Ammon's horn (tissue), 1 donor: ENCODE measurements at places on chromosomes 5 and 9.
A peak's percentile ranks its signal among the peaks of the same experiment; 100 is the strongest.

GRCh38 chr5:139653616-139654015, 5.5 kb downstream of the CXXC5 start:
- no peak for DNase-seq

DNA sequence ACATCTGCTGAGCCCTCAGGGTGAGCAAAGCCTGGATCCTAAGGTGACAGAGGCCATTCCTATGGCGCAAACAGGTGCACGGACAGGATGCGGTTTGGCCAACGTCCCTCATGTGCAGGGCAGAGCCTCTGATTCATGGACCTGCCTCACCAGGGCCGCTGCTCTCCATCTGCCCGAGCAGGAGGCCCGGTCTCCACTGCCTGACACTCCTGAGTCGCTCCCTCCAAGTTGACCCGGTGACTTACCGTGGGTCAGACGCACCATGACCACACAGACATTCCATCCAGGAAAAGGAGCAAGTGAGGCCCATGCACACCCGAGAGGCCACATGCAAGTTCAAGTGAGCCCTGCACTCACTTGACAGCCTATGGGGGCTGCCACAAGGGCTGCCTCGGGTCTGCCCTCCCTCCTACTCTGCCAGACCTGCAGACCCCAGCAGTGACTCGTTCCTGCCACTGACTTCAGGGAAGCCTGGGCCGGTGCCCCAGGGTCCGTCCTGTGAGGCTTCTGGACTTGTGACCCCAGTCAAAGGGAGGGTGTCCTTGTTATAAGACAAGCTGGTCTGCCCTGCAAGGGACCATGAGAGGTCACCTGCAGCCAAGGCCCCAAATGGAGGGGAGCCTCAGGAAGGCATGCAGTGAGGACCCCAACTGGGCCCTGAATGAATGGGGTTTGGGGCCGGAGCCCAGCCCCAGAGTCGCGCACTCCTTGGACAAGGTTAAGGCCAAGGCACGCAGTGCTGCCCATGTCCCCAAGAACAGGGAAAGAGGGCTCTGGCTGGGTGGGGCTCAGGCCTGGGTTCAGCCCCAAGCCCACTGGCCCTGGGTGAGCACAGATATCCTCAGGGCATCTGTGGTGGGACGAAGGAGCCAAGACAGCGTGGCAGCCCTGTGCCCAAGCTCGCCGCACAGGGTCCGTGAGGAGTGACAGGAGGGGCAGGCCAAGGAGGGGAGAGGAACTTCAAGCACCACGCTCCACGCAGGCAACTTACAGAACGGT, 10.1 kb downstream of the BRD3OS start:
- no peak for DNase-seq

DNA sequence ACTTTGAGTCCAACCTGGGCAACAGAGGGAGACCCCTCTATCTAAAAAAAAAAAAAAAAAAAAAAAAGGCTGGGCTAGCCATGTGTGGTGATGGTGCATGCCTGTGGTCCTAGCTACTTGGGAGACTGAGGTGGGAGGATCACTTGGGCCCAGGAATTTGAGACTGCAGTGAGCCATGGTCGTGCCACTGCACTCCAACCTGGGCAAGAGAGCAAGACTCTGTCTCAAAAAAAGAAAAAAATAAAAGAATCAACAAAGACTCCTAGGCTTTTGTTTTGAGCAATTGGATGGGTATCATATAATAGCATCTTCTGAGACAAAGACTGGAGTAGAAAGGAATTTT, 481.7 kb upstream of the PAPPA start:
- DNase-seq = no peak

DNA sequence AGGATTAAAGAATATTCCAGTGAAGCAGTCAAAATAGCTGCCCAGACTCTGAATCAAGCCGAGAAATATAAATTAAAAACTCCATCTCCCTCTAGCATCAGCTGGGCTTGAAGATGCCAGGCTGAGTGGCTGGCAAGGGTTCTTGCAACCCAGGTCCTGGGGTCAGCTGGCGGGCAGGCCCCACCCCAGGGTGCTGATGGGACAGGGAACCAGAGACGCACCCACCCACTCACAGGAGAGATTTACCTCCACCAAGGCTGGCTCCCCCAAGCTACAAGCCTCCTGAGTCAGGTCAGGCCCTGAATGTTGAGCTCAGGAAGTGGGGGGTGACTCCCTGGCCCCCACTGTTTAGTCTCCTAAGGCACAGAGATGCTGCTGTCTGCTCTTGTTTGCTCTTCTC, 83.9 kb upstream of the HSPA9 start:
- no peak for DNase-seq

GRCh38 chr9:14080959-14081542, 232.9 kb downstream of the NFIB start:
- no peak for DNase-seq

- peak; percentile 96 for DNase-seq
These were observed at the start of gene RFX3 for GRCh38 chr9:3525836-3526164. Gene RFX3, minus strand, starts transcription at chr9:3526001. Its CDS starts 130,413 bp downstream, at chr9:3395588.

DNA sequence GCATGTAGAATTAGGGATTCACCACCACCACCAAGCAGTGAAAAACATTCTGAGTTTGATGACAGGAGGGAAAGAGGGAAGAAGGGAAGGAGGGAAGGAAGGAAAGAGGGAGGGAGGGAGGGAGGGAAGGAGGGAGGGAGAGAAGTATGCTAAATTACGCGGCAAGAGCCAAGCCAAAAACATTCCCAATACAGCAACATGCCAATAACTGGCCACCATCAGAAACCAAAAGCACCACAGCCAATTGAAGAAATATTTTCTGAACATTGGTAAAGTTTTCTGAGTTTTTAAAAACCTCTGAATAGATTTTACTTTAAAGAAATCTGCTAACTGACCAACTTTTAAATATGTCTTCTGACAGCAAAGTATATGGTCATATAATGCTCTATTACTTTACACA, 36.0 kb downstream of the FNIP1 start:
- DNase-seq = no peak

- no peak for DNase-seq
These were observed 597.9 kb downstream of the PTPRD start for GRCh38 chr9:10014889-10015288.

- no peak for DNase-seq
These were observed 81.0 kb upstream of the EQTN start for GRCh38 chr9:27377811-27378456.

- no peak for DNase-seq
These were observed 4.9 kb downstream of the TAS2R1 start for GRCh38 chr5:9625286-9625685.

GRCh38 chr5:37751227-37751626, 88.6 kb downstream of the GDNF start:
- no peak for DNase-seq

- DNase-seq = peak; percentile 53
These were observed 334.4 kb downstream of the CWC27 start for GRCh38 chr5:65102976-65103711.

DNA sequence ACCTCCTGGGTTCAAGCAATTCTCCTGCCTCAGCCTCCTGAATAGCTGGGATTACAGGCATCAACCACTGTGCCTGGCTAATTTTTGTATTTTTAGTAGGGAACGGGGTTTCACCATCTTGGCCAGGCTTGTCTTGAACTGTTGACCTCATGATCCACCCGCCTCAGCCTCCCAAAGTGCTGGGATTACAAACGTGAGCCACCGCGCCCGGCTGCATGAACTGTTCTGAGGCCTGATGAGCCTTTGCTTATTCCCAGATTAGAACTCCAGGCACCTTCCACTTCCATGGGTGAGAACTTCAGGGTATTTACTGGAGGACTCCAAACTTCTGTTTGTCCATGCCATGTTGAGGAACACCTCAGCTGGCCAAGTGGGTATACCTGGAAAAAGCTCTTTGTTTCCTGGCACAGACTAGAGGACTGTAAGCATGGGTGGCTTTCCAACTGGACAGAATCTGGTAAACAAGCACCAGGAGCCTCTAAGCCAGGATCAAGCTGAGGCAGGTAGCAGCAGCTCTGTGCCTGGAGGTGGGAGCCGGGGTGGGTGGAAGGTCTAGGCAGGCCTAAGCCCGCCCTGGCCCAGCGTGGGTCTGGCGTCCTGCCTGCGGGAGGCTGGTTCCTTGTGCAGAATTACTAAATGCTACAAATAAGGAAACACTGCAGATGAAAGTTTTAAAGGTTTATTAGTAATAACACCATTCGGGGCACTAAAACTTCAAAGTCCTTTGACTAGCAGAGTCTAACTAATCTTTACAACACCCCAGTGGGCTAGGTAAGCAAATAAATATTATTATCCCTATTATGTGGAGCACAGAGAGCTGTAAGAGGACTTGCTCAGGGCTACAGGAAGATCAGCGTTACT, 78.4 kb downstream of the SEMA5A start:
- no peak for DNase-seq

- no peak for DNase-seq
These were observed 483.2 kb upstream of the C9orf72 start for GRCh38 chr9:28056466-28056865.

GRCh38 chr9:130444565-130445221, at the start of gene ASS1:
Gene ASS1, plus strand, starts transcription at chr9:130444961. Its CDS starts 7,268 bp downstream, at chr9:130452229.
- no peak for DNase-seq

GRCh38 chr9:15531380-15531779, 20.6 kb upstream of the PSIP1 start:
- DNase-seq = no peak

DNA sequence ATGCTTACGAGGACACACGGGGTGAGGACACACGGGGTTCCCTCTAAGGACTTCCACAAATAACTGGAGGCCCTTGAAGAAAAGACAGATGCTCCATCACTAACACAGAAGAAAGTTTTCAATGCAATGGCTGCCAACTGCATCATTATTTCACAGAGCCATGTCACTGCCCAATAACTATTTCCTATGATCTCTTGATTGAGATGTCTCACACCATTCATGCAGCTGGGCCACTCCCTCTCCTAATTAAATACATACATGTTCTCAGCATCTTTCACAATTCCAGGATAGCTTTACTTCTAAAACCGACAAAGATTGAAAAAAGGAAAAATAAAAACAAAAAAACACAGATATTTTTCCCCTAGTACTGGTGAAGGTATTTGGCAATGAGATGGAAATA, 650.8 kb downstream of the SEMA5A start:
- DNase-seq = no peak

DNA sequence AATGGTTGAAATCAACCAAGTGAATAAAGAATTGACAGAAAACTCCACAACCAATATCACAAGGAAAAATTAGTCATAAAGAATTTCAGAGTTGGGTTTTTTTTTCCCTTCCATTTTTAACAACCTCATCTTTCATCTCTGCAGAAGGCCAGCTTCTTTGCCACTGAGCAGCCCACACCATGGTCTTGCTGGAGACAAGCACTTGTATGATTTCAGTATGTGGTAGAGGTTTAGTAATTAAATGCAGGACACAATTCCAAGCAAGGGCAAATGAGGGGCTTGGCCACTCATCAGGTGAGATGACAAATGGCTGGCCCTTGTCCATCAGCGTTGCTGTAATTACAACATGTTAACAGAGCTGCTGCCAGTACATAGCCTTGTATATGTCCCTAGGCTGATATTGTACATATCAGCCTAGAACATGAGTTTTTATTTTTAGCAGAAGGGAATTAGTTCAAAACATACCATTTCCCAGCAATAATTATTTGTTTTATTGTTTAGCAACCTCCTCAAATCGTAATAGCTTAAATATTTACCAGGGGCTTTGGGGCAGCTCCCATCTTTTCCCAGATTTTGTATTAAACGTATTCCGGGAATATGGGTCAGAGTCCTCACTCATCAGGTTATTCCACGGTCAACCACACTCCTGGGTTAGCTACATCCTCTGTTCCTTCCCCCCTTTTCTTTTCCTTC, 5.0 kb upstream of the C9 start:
- no peak for DNase-seq

GRCh38 chr5:14581891-14582796, 552 bp downstream of the OTULINL start:
- DNase-seq = no peak

- no peak for DNase-seq
These were observed 133.8 kb downstream of the SPOCK1 start for GRCh38 chr5:137365126-137365865.

GRCh38 chr5:32776200-32776599, 65.1 kb downstream of the NPR3 start:
- no peak for DNase-seq

- DNase-seq = no peak
These were observed 163.3 kb upstream of the HMHB1 start for GRCh38 chr5:143648696-143649095.

- DNase-seq = no peak
These were observed 16.0 kb upstream of the ZBTB43 start for GRCh38 chr9:126788634-126789349.

DNA sequence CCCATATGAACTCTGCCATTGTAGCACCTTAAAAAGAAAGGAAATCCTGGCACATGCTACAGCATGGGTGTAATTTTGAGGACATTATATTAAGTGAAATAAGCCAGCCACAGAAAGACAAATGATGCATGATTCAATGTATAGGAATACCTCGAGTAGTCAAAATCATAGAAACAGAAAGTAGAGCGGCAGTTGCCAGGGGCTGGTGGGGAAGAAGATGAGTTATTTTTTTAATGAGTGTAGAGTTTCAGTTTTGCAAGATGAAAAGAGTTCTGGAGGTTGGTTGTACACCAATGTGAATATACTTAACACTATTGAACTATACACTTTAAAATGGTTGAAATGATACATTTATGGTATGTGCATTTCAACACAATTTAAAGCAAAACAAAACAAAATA, 133.0 kb downstream of the ZDHHC21 start:
- no peak for DNase-seq

DNA sequence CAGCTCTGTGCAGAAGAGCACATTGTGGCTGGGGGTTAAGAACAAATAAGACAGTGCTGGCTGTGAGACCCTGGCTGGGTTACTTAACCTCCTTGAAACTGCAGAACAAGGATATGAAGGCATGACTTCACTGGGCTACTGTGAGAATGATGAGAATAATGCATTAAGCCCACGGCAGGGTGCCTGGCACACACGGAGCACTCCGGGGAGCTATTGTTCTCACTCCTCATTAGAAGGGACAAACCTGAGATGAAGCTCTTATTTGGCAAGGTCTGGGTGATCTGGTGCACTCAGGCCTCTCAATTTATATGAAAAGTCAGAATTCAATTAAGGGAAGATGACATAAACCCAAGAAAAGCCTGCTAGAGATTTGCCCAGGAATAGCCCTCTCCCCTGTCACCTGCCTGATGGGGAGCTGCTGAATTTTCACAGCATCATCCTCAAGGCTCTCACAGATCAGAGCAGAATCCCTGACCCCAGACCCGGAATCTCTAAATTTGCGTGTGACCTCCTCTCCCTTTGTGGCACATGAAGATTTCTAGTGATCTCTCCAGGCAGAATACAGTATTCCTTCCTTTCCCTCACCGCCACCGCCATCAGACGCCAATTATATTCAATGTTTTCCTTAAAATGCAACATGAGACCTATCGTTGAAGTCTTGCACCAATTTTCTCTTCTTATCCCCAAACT, 102.1 kb downstream of the COL23A1 start:
- no peak for DNase-seq

DNA sequence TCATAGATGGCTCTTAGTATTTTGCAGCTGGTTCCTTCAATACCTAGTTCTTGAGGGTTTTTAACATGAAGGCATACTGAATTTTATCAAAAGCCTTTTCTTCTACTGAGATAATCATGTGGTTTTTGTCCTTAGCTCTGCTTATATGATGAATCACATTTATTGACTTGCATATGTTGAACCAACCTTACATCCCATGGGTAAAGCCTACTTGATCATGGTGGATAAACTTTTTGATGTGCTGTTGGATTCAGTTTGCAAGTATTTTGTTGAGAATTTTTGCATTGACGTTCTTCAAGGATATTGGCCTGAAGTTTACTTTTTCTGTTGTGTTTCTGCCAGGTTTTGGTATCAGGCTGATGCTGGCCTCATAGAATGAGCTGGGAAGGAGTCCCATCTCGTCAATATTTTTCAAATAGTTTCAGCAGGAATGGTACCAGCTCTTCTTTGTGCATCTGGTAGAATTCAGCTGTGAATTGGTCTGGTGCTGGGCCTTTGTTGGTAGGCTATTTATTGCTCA, 49.7 kb downstream of the YIPF5 start:
- DNase-seq = no peak

- DNase-seq = no peak
These were observed 180.4 kb downstream of the MLLT3 start for GRCh38 chr9:20441711-20442423.
